Activated gamma-delta T cell (primary cell): ENCODE measurements at places on chromosomes 1 and 21.

GRCh38 chr1:93137604-93138292 is 42.5 kb downstream of the TMED5 start:
- no peak for DNase-seq

GRCh38 chr1:24329797-24330543 is 10.8 kb downstream of the GRHL3 start:
- no peak for DNase-seq

GRCh38 chr21:44618909-44619308 is 7.0 kb downstream of the KRTAP10-8 start:
- no peak for DNase-seq

DNA sequence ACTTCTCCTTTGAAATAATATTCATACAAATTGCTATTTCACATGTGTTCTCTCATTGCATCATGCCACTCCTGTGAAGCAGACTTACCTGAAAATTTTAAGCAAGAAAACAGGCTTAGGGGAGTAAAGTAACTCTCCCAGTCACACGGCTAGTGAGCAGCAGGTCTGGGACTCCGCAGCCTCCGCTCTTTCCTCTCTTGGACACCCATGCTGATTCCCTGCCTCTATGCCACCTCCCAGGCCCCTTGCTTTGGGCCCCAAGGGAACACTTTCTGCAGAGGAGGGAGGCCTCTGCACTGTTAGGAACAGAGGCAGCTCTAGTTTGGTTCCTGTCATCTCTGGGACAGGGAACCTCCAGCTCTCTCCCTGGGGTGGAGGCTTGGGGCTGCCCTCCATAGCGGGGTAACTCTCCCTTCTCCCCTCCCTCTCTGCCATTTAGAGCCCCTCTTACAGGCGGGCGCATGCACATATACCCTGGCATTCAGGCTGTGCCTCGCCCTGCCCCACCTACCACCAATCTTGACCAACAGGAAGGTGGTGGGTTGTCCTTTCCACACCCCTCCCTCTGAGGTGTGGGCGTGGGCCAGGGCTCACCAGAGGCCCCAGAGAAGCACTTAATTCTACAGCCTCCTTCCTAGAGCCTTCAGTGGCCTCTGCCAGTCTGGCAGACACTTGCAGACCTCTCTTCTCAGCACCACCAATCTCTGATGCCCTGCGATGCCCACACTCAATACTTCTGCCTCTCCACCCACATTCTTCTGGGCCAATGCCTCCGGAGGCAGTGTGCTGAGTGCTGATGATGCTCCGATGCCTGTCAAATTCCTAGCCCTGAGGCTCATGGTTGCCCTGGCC is at the start of gene RXFP4:
Gene RXFP4 (plus strand): TSS at position 646 of the 852 bp plus-strand sequence. CDS start 72 bp downstream, at position 718.
- DNase-seq: no peak

DNA sequence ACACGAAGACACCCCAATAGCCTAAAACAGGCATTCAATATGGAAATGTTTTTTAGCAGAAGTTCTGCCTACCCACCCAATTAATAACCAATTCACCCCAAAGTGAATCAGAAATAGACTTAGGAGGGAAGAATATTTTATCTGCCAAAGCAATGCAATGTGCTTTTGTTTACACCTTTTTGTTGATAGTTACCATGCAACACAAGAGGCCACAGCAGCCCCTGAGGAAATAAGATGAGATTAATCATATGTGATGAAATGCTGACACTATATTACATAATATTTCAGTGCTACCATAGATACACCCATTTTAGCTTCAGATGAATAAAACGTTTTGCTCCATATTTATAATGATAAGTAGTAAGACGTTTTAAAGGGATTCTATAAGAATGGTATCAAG is 60.9 kb upstream of the RGS2 start:
- no peak for DNase-seq

DNA sequence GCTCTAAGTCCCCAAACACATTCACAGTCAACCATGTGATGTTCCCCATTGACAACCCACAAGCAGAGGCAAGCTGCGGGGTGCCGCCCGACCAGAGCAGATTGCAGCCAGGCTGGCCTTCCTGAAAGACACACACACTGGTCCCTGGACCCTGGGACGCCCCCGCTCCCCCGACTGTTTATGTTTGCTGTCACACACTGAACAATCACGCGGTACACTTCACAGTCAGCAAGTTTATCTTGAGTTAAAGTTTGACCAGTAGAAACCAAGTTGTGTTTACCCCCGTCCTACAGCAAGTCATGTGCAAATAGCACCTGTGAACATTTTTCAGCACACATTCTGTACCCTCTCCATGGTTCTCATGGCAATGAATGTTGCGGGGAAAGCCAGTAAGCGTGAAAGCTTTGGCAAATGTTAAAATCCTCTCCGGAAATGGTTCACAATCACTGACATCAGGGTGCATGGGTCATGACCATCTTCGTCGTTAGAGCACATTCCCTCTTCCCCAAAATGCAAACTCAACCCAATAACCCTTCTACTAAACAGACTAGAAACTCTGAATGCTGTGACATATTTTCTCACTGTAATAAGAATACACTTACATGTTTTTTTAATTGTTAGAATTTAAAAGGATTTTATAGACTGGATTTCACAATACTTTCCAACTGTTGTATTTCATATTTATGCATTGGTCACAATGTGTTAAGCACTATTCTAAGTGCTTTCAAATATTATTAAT is 33.3 kb upstream of the IRF2BP2 start:
- DNase-seq: no peak

DNA sequence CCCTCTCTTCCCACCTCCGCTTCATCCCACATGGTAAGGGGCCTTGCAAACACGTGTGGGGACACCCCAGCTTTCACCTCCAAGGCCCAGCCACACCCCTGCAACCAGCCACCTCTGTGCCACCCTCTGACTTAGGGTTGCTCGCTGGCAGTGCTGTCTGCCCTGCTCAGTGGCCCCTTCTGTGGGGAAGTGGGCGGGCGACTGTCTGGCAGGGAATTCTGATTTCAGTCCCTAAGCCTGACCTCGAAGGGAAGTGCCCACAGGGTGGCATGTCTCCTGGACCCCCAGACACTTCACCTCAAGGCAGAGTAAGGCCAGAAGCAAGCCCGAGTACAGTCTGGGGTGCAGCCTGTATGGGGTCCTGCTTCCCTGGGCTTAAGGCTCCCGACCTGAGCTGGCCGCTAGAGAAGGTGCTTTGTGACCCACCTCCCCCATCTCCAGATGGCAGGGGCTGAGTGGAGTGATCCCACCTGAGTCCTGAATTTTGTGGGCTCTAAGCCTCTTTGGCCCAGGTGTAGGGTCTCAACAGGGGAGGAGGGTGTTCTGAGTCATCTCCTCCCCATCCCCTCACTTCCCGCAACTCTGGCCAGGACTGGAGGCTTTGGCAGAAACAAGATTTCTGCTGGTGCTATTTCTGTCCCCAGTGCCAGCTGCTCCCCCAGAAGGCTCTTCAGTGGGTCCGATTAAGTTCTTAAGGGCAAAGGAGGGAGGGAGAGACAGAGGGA is 7.0 kb downstream of the RD3 start:
- no peak for DNase-seq

GRCh38 chr1:25028907-25029599 is 99.0 kb upstream of the RUNX3 start:
- DNase-seq: no peak

- DNase-seq: no peak
Measured at GRCh38 chr1:102588536-102588935, 519.8 kb downstream of the COL11A1 start.

- no peak for DNase-seq
Measured at GRCh38 chr1:180210008-180210620, 19.9 kb upstream of the LHX4 start.
